ENCODE measurements at places on chromosomes 12 and 14.
A peak's percentile ranks its signal among the peaks of the same experiment; 100 is the strongest.

- DNase-seq: no peak
Observed at GRCh38 chr14:96949594-96949993, 152.4 kb downstream of the VRK1 start.

GRCh38 chr12:24798335-24798734 lies 150.6 kb downstream of the BCAT1 start:
- no peak for DNase-seq

- DNase-seq: no peak
Observed at GRCh38 chr12:86264451-86265328, 8.5 kb upstream of the MGAT4C start.

DNA sequence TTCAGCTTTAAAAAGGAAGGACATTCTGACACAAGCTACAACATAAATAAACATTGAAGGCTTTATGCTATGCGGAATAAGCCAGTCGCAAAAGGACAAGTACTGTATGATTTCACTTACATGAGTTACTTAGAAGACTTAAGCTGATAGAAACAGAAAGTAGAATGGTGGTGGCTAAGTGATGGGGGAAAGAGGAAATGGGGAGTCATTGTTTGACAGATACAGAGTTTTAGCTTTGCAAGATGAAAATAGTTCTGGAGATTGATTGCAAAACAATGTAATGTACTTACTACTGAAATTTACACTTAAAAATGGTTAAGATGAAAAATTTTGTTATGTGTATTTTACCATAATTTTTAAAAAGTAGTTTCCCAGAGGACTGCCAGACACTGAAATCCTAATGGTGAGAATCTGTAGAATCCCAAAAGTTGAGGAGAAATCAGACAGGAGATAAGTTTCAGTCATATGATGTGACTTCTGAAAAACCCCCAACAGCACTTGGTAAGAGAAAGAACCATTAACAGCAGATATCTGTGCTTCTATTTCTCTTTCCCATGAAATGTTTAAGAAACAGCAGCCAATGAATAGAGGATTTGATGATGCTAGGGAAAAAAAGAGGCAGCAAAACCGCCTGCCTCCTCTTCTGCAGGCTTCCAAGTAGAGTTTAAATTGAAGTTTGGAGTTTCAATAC lies 16.6 kb upstream of the CLEC2A start:
- no peak for DNase-seq

DNA sequence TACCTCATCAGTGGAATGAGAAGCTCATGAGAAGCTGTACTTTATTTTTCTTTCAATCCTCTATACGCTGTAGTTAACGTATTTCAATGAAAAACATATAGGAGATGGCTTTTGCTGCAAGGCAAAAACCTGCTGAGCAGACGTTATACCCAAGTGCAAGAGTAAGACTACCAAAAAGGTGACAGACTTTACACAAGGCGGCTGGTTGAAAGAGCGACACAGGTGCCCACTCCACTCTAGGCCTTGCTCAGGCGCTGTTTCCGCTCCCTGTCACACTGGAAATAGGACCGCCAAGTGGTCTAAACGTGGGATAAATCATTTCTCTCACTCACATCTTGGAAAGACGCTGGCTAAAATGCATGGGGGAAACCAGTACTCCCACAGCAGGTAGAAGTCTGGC lies 54.5 kb downstream of the PPP2R5C start:
- no peak for DNase-seq

DNA sequence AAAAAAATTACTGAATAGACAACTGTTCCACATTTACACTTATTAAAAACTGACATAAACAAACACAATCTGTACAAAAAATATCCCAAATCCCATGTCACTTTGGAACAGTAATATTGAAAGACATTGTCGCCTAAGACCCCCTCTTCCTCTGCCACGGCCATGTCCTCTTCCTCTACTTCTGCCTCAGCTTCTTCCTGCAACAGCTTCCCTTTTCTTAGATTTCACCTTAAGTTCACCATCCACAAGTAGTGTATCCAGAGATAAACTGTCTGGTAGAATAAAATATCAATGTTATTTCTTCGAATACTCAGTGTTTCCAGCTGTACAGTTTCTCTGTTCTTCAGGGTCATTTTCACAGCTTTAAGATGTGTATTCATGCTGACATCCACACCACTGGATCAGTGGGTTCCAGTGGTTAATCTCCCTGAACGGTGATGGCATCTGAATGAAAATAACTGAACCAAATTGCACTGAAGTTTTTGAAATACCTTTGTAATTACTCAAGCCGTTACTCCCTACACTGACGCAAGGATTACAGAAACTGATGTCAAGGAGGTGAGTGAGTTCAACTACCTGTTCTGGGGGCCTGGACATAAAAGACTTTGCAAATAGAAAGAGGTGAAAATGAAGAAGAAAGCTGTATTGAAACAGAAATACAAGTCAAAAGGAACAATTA lies 208.5 kb downstream of the C12orf50 start:
- no peak for DNase-seq

DNA sequence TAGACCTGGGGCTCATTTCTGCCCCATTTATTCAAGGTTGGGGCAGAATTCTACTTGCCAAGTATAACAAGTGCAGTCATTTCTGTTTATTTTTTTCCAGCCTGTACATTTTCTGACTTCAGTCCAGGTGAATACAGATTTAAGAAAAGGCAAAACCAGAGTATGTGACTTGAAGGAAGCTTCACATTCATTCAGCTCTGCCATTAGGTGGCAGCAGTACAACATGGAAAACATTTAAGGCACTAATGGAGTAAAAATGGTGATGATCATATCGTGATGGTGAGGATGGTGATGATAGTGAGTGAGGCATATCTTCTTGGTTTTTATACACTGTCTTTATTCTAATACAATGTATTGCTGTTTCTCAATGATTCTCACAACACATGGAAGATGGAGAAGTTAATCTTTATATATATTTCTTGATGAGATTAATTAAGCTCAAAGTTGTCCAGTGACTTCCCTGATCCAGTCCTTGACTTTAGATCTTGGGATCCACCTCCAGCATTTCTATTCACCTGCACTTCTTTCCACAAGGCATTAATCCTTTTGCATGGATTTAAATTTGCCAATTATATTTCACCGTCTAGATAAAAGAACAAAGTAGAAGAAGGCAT lies 176.7 kb upstream of the SEL1L start:
- no peak for DNase-seq

- DNase-seq: no peak
Observed at GRCh38 chr12:123263196-123263817, 8.3 kb downstream of the CDK2AP1 start.

DNA sequence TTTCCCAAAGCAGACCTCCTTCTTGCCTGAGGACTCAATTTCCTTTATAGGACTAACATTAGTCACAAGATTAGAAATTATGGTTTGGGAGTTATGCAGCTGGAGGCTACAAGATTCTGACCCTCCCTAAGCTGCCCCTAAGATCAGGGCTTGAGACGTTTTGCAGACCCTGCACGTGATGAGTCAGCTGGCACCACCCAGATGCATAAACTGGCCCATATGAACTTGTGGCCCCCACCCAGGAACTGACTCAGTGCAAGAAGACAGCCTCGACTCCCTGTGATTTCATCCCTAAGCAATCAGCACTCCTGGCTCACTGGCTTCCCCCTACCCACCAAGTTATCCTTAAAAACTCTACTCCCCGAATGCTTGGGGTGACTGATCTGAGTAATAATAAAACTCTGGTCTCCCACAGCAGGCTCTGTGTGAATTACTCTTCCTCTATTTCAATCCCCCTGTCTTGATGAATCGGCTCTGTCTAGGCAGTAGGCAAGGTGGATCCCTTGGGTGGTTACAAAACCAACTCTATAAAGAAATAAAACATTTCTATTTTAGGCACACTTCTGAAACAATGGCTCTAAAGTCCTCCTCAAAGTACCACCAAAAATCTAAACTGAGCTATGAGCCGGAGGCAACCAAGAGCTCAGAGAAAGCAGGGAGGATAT lies 233.4 kb downstream of the TMEM132D start:
- no peak for DNase-seq

GRCh38 chr14:23365732-23366425 lies 907 bp upstream of the EFS start:
- peak; percentile 97 for DNase-seq

DNA sequence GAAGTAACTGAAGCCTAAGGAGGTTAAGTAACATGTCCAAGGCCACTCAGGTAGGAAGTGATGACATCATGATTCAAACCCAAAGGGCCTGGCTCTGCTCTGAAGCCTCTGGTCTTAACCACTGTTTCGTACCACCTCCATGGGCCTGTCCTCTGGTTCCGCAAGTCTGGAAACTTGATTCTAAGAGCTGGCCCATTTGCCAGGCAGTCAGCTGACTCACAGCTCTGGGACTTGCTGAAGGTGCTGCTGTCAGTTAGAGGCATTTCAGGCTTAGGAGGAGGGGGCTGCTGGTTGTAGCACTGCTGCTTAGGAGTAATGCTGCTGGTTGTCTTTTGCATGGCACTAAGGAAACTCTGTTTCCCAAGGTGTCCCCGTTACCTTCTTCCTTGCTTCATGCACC lies 7.9 kb downstream of the NRXN3 start:
- DNase-seq: no peak

GRCh38 chr14:61280092-61280525 lies 1.0 kb downstream of the TMEM30B start:
- DNase-seq: no peak

- DNase-seq: no peak
Observed at GRCh38 chr14:99316281-99317163, 44.5 kb upstream of the BCL11B start.

DNA sequence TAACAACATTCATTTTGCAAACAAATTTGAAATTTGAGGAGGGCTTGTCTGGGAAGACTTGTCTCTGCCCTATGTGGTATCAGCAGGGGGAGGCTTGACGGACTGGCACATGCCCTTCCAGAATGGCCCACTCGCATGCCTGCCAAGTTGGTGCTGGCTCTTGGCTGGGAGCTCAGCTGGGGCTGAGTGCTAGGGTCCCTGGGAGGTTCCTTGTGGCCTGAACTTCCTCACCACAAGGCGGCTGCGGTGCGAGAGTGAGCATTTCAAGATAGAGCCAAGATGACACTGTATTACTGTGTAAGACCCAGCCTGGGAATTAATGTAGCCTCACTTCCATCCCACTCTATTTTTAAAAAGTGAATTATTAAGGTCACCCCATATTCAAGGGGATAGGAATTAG lies 271.6 kb upstream of the PLEKHG7 start:
- DNase-seq: no peak

- DNase-seq: no peak
Observed at GRCh38 chr14:53547593-53547992, 394.5 kb upstream of the DDHD1 start.

DNA sequence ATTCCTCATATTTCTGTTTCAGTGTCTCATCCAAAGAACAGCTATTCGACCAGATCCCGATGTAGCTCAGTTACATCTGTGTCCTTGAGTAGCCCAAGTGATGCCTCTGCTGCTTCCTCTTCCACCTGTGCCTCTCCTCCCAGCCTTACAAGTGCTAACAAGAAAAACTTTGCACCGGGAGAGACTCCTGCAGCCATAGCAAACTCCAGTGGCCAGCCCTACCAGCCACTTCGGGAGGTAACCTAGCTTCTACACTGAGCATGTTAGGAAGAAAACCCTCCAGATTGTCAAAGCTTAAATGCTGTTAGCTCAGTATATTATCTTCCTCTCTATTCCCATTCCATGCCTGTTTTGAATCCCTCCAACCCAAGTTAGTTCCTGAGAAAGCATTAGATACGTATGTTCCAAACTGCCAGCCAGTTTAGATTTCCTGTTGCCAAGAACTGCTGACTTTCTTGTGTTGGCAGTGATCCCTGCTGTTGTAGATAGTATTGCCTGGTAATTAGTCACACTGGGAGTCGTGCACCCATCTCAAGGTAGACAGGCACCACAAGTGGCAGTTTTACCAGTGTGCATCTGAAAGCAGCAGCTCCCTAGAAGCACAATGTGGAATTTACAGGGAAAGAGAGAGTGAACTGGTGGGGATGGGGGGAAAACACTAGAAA lies 14.0 kb upstream of the KCNH3 start:
- no peak for DNase-seq

- no peak for DNase-seq
Observed at GRCh38 chr12:32587581-32588495, 91.3 kb upstream of the DNM1L start.

All from D721Med (cell line).